CD8-positive, alpha-beta memory T cell (primary cell): ENCODE measurements at places on chromosomes 2 and 18.

DNA sequence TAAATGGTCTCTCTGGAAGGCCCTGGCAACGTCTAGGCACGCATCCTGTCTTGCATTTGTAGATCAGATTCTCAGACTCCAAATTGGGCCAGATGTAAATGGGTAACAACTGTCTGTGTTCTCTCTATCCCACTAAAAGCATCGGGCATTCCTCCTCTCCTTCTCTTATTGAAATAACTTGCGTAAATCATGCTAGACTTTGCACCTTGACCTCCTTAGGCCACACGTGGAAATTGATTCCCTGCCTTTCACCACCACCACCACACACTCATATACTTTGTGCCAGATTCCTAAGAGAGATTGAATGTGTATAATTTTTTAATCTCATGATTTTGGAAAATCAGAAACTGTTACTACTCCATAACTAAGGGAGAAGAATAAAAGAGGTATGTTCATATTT is 21.3 kb downstream of the MAPRE3 start:
- no peak for DNase-seq

DNA sequence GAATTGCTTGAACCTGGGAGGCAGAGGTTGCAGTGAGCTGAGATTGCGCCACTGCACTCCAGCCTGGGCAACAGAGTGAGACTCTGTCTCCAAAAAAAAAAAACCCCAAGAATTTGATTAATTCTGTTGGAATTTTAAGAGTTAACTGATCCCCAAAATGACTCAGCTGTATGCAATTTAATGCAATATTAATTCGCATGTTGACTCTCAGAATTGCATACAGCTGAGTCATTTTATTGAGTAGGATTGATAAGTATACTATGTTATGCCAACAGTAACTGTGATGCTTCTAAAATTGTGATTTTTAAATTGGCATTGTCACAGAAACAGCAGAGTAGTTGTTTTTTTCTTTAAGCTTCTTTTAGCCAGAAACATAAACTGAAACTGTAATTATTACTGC is 19.6 kb downstream of the MSH2 start:
- DNase-seq = no peak

- DNase-seq = no peak
Observed at GRCh38 chr2:70930371-70931329, 5.0 kb upstream of the ATP6V1B1 start.

DNA sequence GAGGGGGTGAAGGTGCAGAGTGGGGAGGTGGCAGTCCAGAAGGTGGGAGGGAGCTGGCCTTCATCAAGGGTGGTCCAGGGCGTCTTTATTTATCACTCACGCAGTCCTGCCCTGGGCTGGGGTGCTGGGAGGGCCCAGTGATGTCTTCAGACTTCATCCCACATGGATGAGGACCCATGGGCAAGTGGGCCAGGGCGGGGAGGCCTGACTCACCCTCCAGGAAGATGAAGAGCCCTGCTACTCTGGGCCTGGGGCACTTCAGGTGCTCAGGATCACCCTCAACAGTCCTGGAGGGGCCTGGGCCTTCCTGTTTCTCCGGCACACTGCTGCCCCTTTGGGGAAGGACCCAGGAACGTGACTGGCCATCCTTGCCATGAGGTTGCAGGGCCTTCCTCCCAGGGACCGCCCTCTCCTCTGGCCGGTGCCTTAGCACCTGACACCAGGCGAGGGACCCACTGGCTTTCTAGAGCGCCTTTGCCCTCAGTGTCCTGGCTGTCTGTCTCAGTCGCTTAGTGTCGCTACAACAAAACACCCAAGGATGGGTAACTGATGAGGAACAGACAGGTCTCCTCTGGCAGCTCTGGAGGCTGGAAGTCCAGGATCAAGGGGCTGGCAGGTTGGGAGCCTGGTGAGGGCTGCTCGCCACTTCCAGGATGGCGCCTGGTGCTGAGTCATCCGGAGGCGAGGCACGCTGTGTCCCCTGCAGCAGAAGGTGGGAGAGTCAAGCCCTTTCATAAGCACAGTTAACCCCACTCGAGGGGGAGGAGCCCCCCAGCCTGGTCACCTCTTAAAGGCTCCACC is 57.8 kb upstream of the HS6ST1 start:
- DNase-seq = no peak

- DNase-seq = no peak
Observed at GRCh38 chr2:189236066-189236465, 56.5 kb upstream of the COL5A2 start.

DNA sequence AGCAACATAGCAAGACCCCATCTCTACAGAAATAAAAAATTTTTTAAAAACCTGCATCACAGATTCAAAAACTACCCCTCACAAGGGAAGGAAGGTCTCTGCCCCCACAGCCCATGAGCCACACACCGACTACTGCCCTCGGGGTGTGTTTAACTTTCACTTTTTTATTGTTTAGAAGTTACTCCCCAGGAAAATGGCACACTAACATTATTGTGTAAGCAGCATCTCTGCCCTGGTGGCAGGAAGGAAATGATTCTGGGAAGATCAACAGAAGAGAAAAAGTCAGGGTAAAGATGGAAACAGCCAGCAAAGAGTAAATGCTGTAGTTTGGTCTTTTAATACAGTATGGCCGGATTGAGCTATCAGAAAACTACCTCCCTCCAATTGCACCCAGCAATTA is 21.9 kb downstream of the TRABD2A start:
- no peak for DNase-seq

DNA sequence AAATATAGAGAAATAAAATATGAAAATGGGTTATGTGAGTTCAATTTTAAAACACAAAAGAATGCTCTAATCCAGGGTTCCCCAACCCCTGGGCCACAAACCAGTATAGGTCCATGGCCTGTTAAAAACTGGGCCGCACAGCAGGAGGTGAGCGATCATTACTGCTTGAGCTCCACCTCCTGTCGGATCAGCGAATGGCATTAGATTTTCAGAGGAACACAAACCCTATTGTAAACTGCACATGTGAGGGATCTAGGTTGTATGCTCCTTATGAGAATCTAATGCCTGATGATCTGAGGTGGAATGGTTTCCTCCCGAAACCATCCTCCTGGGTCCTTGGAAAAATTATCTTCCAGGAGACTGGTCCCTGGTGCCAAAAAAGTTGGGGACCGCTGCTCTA is 34.7 kb downstream of the TTR start:
- DNase-seq = no peak

DNA sequence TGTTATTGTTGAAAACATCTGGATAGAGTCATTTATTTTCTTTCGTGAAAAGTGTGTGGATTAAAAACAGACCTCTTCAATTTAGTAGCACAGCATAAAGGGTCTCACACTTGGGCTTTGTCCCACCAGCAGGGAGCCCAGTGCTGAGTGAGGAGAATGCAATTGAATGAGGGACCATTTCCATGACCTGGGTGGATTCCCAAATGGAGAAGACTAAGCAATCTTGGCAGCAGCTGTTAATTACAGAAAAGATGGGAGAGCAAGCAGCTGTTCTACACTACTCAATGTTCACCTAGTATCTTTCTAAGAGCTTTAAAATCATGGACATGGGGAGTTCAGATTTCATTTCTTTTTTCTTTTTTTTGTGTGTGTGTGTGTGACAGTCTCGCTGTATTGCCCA is 121.8 kb upstream of the FN1 start:
- DNase-seq = no peak

GRCh38 chr2:62611854-62612253 is 93.7 kb upstream of the EHBP1 start:
- DNase-seq = no peak

- no peak for DNase-seq
Observed at GRCh38 chr2:72994282-72994990, 77.1 kb downstream of the SFXN5 start.

DNA sequence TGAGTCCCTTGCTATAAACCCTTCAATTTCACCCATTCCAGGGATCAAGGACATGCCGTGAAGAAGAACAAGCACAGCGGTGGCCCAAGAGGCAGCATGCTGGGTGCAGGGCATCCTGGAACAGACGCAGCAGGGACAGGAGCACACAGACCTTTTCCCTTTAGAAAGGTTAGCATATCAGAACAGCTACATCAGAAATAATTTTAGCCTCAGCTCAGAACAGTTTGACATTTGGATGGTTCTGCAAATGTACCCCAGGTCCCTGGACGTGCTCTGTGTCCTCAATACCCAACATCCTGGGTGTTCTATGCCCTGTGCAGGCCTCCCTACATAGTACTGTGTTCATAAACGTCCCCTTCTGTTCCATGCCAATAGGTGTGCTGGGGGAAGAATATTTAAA is 80.4 kb downstream of the MYOM1 start:
- DNase-seq = no peak

GRCh38 chr2:53509831-53510388 is 257.7 kb upstream of the CHAC2 start:
- DNase-seq = no peak

DNA sequence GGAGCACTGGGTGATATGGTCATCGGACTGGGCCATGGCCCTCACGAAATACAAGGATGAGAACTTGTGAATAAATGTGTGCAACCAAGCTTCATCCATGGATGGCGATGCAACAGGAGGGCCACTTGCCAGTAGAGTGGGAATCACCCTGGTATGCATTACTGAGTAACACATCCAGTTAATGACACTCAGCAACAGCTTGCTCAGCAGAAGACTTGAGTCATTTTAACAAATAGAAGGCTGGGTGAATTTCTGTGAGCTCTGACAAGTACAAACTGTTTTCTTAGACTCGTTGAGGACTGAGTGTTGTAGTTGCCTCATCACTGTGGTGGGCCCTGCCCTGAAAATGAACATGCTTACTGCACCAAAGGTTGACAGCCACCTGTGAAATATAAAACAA is 221.6 kb downstream of the NCKAP5 start:
- no peak for DNase-seq

DNA sequence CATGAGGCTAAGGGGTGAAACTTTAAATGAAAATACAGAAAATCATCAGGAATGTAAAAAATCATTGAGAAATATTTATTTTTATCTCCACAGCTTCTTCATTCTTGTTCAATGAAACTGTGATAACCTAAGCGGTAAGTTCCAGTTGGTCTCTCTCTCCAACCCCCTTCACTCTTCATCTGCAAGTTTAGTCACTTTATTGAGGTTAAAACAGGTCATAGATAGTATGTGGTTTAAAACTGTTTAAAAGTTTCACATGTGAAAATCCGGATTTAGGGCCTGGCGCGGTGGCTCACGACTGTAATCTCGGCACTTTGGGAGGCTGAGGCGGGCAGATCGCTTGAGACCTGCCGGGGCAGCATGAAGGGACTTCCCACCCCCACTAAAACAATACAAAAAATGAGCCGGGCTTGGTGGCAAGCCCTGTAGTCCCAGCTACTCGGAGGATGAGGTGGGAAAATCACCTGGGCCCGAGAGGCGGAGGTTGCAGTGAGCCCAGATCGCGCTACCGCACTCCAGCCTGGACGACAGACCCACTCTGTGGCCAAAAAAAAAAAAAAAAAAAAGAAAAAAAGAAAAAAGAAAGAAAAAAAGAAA is 1.6 kb upstream of the PHLPP1 start:
- no peak for DNase-seq

DNA sequence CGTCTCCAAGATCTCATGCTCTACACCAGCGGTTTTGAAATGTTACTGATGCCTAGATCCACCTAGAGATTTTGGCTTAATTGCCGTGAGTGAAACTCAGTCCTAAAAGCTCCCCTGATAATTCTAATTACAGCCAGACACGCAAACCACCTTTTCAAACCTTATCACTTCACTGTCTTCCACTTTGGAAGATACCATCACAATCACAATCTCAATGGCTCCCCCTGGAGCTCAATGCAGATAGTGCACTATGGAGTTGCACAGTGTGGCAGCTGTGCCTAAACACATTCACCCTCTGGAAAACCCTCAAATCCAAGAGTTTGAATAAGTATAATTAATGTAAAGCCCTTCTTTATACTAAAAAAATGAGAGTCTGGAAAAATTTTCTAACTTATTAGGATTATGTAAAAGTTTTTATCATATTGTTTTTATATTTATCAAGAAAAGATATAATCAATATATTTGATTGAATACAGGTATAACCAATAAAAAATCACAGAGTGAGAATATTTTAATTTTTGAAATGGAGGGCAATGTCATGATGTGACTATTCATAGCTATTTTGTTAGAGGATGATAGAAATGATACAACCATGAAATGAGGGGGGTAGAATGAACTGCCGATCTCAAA is 102.9 kb upstream of the SLC8A1 start:
- no peak for DNase-seq

- no peak for DNase-seq
Observed at GRCh38 chr2:233168445-233168844, 83.0 kb upstream of the ATG16L1 start.

DNA sequence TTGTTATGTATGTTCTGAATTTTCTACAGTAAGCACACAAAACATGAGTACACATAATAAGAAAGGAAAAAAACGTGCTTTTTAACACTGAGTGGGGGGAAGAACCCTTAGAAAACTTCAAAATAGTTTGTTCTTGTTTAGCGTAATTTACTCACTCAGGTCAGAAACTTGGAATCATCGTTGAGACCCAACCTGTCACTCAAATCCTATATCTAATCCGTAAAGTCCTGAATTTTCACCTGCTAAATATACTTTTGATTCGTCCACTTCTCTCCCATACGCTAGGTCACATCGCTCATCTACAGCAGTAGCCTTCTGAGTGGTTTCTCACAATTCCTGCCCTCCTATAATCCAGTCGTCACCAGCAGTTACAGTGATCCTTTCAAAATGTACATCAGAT is 767 bp downstream of the TPRKB start:
- no peak for DNase-seq

DNA sequence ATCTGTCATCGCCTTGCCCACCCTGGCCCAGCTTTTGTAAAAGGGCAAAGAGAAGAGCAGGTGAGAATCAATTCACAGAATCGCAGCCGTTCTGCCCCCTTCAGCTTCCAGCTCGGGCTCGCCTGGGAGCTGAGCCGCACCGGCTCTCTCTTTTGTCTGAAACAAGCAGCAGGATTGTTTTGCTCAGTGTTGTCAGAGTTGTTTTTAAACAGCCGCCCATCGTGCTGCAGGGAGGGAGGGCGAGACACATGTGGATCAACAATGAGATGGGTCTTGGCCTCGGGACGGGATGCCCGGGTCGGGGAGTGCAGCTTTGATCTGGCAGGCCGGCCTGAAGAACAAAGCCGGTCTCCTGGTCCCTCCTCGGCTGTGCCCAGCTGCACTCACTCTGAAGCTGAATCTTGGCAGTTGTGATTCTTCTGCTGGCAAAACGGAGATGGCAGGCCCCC is 39.7 kb upstream of the HDAC4 start:
- no peak for DNase-seq

GRCh38 chr2:117818921-117819320 is 4.4 kb downstream of the DDX18 start:
- DNase-seq = no peak

GRCh38 chr2:100397118-100397860 is 20.2 kb downstream of the CHST10 start:
- no peak for DNase-seq
